ENCODE measurements at places on chromosomes 16 and 17.

GRCh38 chr17:48882272-48882671 is 10.3 kb upstream of the ATP5MC1 start:
- no peak for DNase-seq

DNA sequence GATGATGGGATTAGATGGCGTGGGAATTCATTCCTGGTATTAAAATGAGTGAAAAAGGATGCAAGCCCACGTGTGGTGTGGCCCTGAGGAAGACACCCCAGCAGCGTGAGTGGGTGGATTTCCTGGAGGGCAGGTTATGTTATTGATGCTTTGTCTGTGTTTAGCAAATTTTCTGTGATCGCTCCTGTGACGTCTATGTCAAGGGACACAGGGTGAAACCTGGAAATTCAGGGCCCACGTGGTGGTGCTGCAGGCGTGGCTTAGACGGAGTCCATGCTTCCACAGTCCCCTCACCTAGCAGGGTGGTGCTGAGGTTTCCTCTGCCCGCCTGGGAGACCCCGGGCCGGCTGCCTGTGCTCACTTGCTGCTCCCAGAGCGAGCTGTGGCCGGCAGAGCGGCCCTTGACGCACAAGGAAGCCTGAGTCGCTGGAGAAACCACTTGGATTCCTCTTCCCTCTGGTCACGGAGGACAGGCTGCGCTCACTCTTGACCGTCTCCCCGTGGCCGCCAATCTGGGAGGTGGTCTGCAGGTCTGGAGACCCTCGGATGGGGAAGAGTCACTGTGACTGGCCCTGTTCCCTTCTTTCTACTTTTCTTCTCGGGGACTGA is 23.4 kb downstream of the BAIAP2 start:
- DNase-seq, result no peak

GRCh38 chr17:6429266-6429665 is 5.7 kb downstream of the AIPL1 start:
- no peak for DNase-seq

- no peak for DNase-seq
Measured at GRCh38 chr17:34236281-34236892, 18.7 kb upstream of the CCL2 start.

DNA sequence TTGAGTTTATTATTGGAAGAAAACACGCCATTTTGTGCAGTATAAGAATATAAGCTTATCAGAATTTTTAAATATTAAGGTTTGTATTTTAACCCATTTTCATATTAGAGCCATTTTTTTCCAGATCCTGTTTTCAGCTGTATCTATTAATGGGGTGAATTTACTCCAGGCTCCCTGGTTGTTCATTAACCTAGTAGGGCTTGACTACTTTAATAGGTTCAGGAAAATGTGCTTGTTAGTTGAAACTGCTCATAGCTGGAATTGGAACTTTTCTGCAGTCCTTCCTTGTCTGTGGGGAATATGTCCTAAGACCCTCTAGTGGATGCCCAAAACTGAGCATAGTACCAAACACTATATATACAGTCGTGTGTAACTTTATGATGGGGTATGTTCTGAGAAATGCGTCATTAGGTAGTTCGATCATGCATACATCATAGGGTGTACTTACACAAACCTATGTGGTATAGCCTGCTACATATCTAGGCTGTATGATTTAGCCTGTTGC is 28.0 kb downstream of the NFAT5 start:
- DNase-seq, result no peak

GRCh38 chr17:69492410-69493071 is 78.0 kb downstream of the MAP2K6 start:
- DNase-seq, result no peak

DNA sequence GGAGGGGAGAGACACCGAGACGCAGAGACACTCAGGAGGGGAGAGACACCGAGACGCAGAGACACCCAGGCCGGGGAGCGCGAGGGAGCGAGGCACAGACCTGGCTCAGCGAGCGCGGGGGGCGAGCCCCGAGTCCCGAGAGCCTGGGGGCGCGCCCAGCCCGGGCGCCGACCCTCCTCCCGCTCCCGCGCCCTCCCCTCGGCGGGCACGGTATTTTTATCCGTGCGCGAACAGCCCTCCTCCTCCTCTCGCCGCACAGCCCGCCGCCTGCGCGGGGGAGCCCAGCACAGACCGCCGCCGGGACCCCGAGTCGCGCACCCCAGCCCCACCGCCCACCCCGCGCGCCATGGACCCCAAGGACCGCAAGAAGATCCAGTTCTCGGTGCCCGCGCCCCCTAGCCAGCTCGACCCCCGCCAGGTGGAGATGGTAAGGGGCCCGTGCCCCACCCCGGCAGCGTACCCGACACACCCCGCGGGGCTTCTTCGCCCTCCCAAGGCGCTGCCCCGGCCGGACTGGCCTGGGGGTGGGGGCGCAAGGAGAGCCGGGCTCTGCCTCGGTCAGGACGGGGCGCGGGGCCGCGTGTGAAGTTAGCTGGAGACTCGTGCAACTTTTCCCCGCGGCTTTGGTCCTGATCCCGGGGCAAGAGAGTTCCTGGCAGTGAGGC is 427 bp downstream of the PPP1R1B start:
- DNase-seq, result no peak

DNA sequence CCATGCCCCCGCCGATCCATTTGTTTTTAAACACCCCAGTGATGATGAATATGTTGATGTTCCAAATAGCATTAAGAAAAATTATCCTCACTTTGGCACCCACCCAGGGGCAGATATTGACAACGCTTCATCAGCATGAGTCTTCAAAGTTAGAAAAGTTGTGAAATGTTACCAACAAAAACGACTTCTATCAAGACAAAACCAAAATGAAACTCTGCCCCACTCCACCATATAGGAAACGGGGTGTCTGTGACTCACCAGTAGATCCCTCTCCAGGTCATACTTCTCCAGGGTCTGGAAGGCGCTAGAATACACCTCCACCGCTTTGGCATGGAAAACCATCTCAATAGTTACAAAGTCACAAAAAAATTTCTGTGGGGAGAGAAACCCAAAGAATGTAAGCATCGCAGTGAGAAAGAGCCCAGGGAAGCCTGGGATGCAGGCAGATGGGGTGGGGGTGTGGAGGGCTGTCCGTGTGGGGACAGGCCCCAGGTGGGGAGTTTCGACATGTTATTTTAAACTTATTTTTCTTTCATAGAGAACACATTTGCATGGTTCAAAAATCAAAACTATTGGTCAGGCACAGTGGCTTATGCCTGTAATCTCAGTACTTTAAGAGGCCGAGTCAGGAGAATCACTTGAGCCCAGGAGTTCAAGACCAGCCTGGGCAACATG is 10.2 kb downstream of the CIBAR2 start:
- no peak for DNase-seq

Data from CD4-positive, alpha-beta T cell (primary cell).